Natural killer cell (primary cell): ENCODE measurements at places on chromosomes 4 and X.

DNA sequence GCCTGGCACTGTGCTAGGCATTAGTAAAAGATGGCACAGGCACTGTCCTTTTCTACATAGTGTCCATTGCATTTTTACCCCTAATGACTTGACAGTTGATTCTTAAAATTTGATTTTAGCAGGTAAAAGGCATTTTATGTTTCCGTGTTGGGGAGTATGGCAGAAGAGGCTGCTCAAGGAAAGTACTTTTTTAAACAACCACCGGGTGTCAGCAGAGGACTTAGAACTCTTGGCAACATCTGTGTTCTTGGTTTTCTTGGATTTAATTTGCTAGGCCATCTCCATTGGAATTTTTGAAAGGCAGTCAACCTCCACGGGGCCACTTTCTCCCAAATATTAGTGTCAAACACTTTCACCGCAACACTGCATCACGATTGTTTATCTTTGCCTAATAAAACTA, 102.9 kb downstream of the TSPAN7 start:
- no peak for DNase-seq

- DNase-seq: no peak
Measured at GRCh38 chrX:15245896-15246295, 24.0 kb downstream of the ASB9 start.

GRCh38 chr4:139844459-139845036, 178.9 kb downstream of the MGST2 start:
- no peak for DNase-seq

DNA sequence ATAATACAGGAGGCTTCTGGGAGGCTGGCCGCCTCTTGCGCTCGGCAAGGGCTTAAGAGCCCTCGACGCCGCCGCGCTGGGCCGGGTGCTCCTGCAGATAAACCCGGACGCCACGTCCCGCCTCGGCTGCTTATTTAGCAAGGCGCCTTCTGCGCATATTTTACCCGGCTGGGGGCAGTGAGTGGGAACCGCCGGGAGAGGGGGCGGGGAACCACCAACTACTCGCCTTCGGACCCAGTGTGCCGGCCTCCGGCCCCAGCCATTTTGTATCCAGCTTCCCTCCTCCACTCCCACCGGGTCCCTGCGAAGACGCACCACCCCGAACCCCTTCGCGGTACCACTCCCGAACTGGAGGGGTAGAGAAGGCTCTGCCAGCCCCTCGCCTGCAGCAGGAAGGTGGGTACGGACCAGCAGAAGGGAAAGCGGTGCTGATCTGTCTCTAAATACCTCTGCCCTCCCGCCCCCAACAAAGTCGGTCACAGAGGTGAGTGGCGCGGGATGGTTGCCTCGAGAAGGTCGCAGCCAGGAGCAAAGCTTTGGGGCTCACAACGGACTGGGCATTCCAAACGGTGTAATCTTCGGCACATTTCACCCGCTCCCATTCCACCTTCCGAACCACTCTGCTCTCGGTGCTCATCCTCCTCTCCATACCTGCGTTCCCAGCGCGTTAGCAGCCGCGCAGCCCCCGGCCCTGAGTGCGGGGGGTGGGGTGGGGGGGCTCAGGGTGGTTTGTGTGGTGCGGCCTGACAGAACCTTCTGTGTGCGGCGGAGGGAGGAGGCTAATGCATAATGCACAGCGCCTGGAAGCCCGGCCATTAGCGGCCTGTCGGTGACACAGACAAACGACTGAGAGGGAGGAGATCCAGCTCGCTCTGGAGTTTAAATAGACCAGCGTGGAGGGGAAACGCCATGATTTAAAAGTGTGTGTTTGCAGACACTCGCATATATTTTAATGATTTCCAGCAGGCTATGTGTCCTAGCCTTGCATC, 4.9 kb upstream of the BCOR start:
- DNase-seq: no peak

- no peak for DNase-seq
Measured at GRCh38 chrX:49704691-49705404, 9.1 kb upstream of the PAGE1 start.

- no peak for DNase-seq
Measured at GRCh38 chr4:38623260-38623659, 40.7 kb upstream of the KLF3 start.

- DNase-seq: no peak
Measured at GRCh38 chr4:47617607-47618006, 132.5 kb downstream of the ATP10D start.

DNA sequence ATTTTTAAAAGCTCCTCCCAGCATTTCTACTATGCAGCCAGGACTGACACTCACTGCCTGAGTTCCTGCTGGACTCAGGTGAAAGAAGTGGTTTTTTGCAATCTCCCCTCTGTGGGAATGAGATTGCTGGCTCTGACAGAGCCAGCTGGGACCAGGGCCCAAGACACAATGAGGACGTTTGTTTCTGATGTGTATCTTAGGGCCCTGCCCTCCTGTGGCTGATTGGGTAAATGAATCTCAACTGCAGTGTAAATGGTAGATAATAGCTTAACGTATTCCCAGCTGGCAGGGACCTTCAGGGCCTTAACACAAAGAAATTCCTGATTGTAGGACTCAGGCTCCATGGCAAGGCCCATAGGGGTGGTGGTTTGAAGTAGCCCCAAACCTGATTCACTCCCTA, 85.8 kb upstream of the PRPS1 start:
- DNase-seq: no peak

- DNase-seq: no peak
Measured at GRCh38 chr4:1400831-1401408, 5.3 kb downstream of the NKX1-1 start.

DNA sequence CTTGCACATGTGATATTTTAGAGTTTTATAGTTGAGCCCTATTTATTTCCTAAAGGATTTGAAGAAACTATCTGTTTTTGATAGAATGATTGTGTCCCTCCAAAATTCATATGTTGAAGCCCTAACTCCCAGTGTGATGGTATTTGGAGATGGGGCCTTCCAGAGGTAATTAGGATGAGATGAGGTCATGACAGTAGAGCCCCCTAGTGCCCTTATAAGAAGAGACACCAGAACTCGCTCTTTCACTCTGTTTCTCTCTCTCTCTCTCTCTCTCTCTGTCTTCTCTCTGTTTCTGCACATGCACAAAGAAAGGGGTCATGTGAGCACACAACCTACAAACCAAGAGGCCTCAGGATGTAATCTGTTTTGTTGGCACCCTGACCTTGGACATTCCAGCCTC, 921.9 kb upstream of the DIAPH2 start:
- no peak for DNase-seq

GRCh38 chrX:109619771-109620170, 5.2 kb downstream of the KCNE5 start:
- DNase-seq: no peak

GRCh38 chr4:26132858-26133257, 188.0 kb upstream of the RBPJ start:
- peak; percentile 8 for DNase-seq

GRCh38 chrX:132435222-132435621, 53.6 kb downstream of the MBNL3 start:
- no peak for DNase-seq

- DNase-seq: no peak
Measured at GRCh38 chr4:180770265-180770664, 1472.9 kb upstream of the TENM3 start.

DNA sequence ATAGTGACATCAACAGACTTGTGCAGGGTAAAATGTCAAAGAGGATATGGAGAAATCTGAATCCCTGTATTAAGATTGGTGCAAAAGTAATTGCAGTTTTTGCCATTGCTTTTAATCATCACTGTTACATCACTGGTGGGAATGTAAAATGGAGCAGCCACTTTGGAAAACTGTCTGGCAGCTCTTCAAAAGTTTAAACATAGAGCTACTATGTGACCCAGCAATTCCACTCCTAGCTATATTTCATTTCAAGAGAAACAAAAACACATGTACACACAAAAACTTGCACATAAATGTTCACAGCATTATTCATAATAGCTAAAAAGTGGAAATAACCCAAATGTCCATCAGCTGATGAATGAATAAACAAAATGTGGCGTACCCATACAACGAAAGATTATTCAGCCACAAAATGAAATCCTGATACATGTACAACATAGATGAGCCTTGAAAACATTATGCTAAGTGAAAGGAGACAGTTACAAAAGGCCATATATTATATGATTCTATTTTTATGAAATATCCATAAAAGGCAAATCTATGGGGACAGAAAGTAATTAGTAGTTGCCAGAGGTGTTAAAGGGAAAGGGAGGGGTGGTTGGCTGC, 106.4 kb downstream of the AMELX start:
- no peak for DNase-seq

- DNase-seq: no peak
Measured at GRCh38 chr4:113968473-113968872, 11.0 kb downstream of the ARSJ start.

GRCh38 chr4:152803541-152803940, 23.8 kb downstream of the ARFIP1 start:
- no peak for DNase-seq

- DNase-seq: no peak
Measured at GRCh38 chr4:1169691-1170096, 2.7 kb downstream of the SPON2 start.

DNA sequence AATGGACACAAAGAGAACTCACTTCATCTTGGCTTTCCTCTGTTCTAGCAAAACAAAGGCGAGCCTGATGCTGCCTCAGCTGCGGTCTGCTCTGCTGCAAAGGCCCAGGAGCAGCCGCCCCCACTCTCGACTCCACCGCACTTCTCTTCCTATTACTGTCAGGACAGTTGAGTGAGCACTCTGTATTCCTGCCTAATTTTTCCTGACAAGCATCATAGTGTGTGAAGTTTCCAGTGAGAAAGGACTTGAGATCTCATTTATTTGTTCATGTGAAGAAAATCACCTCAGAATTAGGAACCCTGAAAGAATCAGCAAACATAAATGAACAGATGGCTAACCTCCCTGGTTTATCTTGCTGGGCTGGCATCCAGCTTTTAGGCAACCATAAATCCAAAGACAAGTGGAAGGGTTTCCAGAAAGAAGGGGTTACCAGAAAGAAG, 15.6 kb downstream of the SCARB2 start:
- peak; percentile 27 for DNase-seq

- no peak for DNase-seq
Measured at GRCh38 chr4:8050555-8051206, 107.9 kb downstream of the ABLIM2 start.

DNA sequence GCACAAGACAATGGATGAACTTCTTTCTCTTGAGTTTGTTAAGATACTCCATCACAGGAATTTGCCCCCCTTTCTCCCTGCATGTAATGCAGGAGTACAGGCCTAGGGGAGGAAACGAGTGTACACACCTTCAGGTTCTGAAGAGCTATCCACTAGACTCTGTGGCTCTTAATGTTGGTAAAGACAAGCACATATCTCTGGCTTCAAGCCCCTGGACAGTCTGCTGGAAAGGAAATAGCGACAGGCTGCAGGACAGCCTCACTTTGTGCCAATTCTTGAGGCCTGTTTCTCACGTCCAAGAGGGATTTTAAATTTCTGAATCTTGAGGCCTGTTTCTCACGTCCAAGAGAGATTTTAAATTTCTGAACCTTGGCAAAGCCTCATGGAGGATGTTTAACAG, 87.1 kb downstream of the RLIM start:
- DNase-seq: no peak

DNA sequence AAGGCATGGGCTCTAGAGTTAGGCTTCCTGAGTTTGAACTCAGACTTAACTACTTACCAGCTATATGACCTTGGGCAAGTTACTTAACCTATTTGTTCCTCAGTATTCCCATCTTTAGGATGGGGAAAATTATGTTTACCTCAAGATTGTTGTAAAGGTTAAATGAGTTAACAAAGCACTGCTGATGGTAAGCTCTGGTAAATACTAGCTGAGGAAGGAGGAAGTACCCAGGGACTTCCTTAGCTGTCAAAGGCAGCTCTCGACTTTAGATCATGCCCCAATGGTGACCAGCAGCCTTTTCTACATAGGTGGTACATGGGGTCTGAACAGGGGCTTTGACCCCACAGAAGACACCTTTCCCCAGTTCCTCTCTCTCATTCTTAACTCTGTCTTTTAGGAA, 20.1 kb downstream of the ATP7A start:
- DNase-seq: no peak

GRCh38 chr4:172404676-172405075, 591.5 kb downstream of the GALNTL6 start:
- DNase-seq: no peak

- DNase-seq: no peak
Measured at GRCh38 chr4:111263836-111264235, 641.0 kb upstream of the PITX2 start.

DNA sequence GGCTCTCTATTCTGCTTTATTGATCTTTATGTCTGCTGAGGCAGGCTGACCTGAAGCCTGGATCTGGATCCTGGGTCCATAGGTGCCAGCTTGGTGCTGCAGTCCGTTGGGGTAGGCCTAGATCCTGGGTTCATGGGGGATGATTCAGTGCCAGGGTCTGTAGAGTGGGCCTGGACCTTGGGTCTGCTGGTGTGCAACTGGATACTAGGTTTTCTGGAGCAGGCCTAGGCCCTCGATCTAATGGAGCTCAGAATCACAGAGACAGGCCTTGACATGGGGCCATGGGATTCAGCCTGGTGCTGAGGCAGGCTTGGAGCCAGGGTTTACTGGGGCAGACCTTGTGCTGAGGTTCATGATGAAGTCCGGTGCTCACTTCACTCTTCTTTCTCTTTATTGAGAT, 358.6 kb downstream of the TEX13C start:
- DNase-seq: no peak

DNA sequence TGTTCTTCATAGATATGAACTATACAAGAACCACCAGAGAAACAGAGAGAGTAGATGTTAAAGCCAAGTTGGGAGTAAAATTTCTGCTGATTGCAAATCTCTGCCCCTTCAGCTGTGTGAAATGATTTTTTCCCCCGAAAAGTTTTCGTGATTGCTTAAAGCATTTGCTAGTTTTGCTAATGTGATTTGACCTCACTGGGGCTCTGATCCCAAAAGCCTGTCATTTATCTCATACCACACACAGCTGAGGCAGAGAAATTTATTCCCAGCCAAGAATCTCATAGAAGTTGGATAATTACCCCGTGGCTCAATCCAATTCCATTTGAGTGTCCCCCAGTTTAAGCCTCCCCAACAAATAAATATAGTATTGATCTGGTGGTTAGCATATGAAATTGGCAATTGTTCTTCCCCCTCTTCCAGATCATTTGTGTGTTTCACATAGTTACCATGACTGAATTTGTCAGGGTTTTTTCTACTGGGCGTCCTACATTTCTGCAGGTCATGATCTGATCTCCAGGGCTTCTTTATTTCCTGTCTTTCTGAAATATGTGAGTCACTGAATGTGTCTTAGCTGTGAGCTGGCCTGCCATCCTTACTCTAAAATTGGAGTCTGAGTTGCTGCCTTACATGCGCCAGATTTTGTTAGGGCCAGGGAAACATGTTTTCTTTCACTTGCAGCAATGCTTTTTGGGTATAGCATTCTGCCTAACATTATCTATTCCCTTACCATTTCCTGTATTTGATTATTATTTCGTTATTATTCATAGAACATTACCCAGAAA, 167.5 kb upstream of the FRMPD4 start:
- no peak for DNase-seq
